GM18507 (cell line): ENCODE measurements at places on chromosomes 3 and 15.

DNA sequence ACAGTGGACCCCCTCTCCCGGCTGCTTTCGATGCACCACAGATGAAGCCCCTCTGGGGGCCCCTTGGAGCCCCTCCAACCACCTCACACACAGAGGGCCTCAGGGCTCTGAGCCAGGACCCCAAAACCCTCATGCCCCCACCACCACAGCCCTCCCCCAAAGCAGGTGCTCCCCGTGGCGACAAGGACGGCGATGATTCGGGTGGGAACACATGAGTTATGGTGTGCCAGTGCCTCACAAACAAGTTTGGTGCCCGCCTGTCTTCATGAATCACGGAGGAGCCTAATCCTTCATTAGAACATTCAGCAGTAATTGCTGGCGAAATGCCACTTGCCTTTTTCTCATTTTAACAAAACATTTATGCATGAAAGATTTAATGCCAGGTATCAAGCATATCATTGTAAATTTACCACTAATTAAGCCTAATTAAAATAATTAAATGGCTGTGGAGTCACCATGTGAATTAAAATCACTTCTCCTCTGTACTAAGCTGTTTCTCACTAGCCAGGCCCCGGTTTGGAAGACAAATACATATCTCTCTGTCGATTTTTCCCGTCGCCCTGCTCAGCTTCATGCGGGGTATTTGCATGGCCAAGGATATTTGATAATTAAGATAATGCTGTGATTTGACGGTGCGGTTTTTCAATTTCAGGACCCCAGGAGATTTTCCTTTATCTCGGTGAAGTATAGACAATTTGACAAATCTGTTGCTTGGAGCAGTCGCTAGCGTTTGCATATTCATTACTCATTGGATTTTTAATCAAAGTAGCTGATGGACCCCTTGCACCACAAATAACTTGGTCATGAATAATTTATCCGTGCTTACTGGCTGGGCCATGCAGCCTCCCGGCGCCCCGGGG lies 157.0 kb downstream of the TLE3 start:
- DNase-seq: no peak

GRCh38 chr15:75727851-75728715 lies 15.4 kb upstream of the CSPG4 start:
- DNase-seq: no peak

DNA sequence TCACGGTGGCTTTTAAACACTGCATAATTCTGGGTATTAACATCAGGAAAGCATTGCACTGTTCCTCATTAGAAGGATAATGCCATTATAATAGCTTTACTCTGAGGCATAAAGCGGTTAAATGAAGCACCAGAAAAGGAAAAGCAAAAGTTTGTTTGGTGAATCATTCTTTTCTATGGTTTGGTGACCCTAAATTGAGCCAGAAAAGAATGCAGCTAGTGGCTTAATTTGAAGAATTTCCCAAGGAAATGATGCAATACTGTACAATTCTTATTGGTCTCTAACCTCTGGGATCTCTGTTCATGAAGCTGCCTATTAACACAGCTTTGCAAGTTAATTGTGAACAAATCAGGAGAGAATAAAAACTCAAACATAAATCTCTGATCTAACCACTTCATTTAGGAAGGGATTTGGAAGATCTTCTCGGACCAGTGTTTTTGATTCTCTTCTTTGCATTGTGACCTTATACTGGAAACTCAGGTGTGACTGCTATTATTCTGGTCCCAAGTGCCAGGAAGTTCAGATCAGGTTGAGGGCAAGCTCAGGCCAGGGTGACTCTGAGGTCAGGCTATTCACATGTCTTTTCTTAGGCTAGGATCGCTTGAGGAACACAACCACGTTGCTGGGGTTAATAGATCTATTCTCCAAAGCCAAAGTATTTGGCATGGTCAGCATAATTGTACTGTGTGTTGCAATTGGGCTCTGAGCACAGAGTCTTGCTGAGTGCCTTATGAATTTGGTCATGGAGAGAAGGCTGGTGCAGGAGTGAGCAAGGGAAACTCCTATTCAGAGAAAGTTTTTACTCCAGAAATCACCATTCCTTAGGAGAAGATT lies 11.3 kb upstream of the DLG1 start:
- DNase-seq: no peak

DNA sequence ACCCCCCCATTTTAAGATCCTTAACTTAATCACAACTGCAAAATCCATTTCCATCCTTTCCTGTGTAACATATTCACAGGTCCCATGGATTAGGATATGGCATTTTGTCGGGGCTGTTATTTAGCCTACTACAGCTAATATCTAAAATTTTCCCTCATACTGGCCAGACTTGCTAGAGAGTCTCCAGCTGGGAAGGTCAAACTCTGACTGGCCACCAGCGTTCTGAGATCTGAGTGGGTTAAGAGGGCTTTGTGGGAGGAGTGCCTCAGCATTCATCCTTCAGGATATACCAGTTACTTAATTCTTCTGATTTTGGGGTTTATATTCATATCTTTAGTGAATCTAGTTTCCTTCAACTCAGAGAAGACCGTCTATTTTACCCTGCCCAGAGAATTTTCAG lies 17.7 kb downstream of the TM4SF18 start:
- DNase-seq: no peak

DNA sequence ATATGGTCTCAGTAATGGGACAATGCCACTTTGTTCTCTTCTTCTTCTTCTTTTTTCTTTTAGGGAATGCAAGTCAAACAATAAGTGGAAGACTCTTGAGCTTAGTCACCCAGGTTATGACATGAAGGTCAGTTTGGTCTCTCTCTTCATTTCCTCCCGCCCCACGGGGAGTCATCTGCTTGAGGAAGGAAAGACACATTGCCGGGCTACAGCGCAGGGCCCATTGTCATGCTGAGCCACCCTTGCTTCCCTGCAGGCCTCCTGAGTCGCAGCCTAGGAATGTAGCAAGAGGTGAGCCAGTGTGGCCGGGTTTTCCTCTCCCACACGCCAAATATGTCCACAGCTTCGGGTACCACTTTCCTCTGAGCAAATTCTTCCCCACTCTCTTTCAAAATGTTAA lies 47.6 kb downstream of the RAP2B start:
- DNase-seq: no peak
